ENCODE measurements at places on chromosomes 12 and 14. TPM values are rescaled to one million over a fixed set of nuclear protein-coding genes. Genes with fewer than 3 reads are reported as not detected.

GRCh38 chr12:89411846-89412245, 59.5 kb upstream of the DUSP6 start:
- H3K27ac ChIP-seq, result no peak overlapping the region
- no peaks in the 10 kb centered on the region for H3K27me3 ChIP-seq
- no peaks in the 10 kb centered on the region for H3K4me1 ChIP-seq
- no peak overlapping the region for H3K4me3 ChIP-seq
- no peak for DNase-seq

DNA sequence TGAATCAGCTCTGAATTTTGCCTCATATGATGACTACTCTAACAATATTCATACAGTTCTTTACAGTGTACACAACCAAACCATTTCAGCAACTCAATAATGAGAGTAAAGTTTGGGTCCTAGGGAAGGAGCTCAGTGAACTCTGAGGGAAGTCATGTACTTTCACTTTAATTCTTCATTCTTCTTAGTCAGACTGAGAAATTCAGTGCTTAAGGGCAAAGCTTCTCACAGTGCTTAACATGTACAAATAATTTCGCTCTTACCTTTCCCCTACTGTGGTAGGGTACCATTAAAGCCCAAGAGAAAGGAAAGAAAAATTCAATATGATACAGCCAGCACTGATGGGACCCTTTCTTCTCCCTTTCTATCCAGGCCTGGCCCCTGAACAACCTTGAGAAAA, 435.0 kb downstream of the NELL2 start:
- H3K27ac ChIP-seq, result no peak overlapping the region
- H3K4me1 ChIP-seq, result no peaks in the 10 kb centered on the region
- DNase-seq, result no peak
- no peaks in the 10 kb centered on the region for H3K36me3 ChIP-seq
- H3K27me3 ChIP-seq, result no peaks in the 10 kb centered on the region

- H3K27ac ChIP-seq, result no peak overlapping the region
- H3K27me3 ChIP-seq, result no peaks in the 10 kb centered on the region
- no peaks in the 10 kb centered on the region for H3K36me3 ChIP-seq
- no peak for DNase-seq
Observed at GRCh38 chr12:94416613-94417012, 43.1 kb downstream of the CEP83 start.

Gene IKBIP
- total RNA-seq, result 7.4 TPM

- no peak overlapping the region for H3K27ac ChIP-seq
- H3K27me3 ChIP-seq, result no peaks in the 10 kb centered on the region
Observed at GRCh38 chr12:112988224-112988623, 9.9 kb downstream of the OAS2 start.

Gene CCDC184
- 6.9 TPM for total RNA-seq

DNA sequence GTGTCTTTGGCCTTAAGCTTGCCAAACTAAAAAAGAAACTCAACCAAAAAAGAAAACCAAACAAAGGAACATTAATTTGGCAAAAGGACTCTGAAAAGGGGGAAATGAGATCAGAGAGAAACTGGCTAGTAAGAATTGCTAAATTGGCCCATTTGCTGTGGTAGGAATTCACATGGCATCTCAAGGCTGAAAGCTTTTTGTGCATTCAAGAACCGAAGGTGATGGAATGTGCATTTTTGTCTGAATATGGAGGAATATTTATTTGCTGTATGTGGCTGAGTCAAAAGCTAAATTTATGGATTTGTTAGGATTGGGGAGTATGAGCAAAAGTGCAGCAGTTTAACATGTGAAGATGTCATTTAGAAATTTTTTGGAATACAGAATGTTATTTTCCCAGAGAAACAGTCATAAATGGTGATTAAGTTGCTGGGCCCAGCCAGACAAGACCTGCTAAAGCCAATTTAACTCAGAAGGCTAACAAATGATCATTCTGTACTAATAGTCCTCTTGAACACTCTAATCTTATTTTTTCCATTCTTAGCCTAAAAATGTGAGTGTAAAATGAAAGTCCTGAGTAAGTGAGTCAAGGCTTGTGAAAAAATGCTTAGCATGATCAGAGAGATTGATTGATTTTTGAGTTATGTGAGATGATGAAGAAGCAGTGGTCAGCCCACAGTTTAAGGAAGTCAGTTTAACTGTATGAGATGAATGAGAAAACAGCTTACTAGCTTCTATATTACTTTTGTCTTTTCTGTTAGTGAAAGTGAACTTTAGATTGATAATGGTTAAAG, 94.1 kb downstream of the ANO6 start:
- no peak overlapping the region for H3K4me3 ChIP-seq
- H3K27ac ChIP-seq, result peak overlapping the region; percentile 57
- no peak for DNase-seq
- no peaks in the 10 kb centered on the region for H3K36me3 ChIP-seq
- H3K4me1 ChIP-seq, result peaks cover 8% of the 10 kb centered on the region
- no peaks in the 10 kb centered on the region for H3K27me3 ChIP-seq

- H3K27ac ChIP-seq, result no peak overlapping the region
- DNase-seq, result no peak
- H3K4me1 ChIP-seq, result no peaks in the 10 kb centered on the region
- no peaks in the 10 kb centered on the region for H3K27me3 ChIP-seq
- no peaks in the 10 kb centered on the region for H3K36me3 ChIP-seq
Observed at GRCh38 chr14:61211476-61212255, 69.5 kb downstream of the TMEM30B start.

DNA sequence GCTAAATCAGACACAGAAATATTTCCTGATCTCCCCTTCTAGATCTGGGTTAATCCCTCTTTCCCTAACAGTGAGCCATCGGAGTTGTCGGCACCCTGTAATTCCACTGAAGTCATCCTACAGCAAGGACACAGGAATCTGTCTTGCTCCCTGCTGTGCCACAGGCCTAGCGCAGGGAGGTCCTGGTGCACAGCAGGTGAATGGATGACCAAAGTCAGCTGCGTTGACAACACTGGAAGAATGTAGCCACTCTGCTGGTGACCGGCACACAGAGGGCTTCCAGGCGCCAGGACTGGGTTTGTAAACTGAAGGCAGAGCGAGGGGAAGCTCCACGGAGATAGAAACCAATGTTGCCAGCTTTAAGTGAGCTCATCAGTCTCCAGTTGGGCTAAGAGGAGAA, 23.6 kb downstream of the TMEM229B start:
- no peaks in the 10 kb centered on the region for H3K36me3 ChIP-seq
- H3K27me3 ChIP-seq, result no peaks in the 10 kb centered on the region
- H3K4me3 ChIP-seq, result no peak overlapping the region
- no peak for DNase-seq

Gene BHLHE41
- 13.9 TPM for total RNA-seq

DNA sequence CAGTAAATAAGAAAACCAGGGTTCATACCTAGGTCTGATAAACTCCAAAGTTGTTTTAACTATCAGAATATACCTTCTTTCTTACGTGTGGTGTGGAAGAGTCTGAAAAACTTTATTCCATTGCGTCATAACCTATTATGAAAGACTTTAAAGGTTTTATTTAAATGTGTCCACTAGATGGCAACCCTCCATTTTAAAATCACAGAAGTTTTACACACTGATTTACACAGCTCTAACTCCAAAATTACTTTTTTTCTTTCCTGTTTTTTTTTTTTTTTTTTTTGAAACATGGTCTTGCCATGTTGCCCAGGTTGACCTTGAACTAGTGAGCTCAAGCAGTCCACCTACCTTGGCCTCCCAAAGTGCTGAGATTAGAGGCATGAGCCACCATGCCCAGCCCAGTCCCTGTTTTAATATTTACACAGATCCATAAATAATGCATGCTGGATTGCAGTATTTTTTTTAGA, 17.3 kb upstream of the TMPRSS12 start:
- H3K36me3 ChIP-seq, result no peaks in the 10 kb centered on the region
- H3K27me3 ChIP-seq, result no peaks in the 10 kb centered on the region
- H3K27ac ChIP-seq, result peak overlapping the region; percentile 15
- H3K4me3 ChIP-seq, result no peak overlapping the region
- H3K4me1 ChIP-seq, result peaks cover 3% of the 10 kb centered on the region

DNA sequence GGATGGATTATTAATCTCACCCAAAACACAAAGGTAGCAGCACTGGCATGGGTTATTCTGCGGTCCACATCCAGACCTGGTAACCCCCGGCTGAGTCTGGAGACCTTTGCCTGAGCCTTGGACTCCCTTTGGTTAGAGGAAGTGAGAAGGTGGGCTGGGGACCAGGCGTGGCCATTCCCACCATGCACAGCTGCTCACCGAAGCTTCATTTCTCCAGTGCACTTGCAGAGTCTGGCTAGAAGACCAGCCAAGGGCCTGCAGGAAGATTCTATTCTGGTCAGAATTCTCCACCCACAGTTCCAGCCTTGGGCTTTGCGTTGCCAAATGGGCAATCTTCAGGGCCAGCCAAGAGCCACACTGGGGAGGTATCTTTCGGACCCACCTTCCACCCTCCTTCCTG, 73.0 kb downstream of the LGMN start:
- H3K27ac ChIP-seq, result no peak overlapping the region
- H3K4me1 ChIP-seq, result no peaks in the 10 kb centered on the region
- no peaks in the 10 kb centered on the region for H3K36me3 ChIP-seq
- no peak overlapping the region for H3K4me3 ChIP-seq
- DNase-seq, result no peak
- no peaks in the 10 kb centered on the region for H3K27me3 ChIP-seq

Gene TAS2R42
- total RNA-seq, result not detected

DNA sequence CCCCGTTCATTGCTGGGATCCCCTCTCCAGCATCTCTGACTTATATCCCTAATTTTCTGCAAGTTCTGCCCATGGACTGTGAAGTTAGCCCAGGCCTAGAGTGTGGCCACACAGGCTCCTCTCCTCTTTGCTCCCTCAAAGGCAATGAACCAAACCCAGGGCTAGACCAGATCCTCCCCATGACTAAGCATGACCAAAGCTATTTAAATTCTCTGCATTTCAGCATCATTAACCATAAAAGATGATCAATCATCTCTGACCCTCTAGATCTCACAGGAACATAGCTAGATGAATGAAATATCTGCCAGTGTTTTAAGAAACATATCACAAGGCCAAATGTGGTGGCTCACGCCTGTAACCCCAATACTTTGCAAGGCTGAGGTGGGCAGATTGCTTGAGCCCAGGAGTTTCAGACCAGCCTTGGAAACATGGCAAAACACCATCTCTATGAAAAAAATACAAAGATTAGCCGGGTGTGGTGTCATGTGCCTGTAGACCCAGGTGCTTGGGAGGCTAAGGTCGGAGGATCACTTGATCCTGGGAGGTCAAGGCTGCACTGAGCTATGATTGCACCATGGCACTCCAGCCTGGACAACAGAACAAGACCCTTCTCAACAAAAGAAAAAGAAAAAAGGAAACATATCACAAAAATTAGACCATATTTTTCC, 2.2 kb upstream of the KRT3 start:
- H3K4me1 ChIP-seq, result no peaks in the 10 kb centered on the region
- H3K27ac ChIP-seq, result no peak overlapping the region

DNA sequence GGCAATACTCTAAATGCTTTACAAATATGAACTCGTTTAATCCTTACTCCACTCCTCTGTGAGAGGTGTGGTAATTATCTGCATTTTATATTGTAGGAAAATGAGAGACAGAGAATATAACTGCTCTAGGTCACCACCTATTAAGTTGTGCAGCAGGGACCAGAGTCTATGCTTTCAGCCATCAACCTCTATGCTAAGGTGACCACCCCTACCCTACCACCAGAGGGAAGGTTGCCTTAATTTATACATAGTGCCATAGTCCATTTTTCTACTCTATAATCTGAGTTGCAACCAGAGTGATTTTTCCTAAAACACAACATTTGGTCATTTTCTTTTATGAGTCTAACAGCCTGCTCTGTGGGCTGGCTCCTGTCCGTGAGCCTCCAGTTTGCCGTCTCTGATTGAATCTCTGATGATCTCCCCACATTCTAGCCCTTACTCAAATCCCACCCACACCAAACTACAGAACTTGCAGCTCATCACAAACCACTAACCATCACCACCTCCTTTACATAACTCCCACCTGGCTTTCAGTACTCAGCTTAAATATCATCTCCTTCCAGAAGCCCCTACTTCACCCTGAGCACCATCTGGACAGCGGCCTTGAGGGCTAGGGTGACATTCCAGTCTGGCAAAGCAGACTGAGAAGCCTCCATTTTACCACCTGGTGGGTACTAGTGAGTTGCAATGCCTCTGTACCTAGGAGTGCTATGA, 126.6 kb downstream of the PPM1H start:
- H3K27me3 ChIP-seq, result no peaks in the 10 kb centered on the region
- no peak overlapping the region for H3K4me3 ChIP-seq
- H3K36me3 ChIP-seq, result no peaks in the 10 kb centered on the region
- H3K4me1 ChIP-seq, result no peaks in the 10 kb centered on the region
- no peak overlapping the region for H3K27ac ChIP-seq

- peaks cover 25% of the 10 kb centered on the region for H3K4me1 ChIP-seq
- peak; percentile 73 for DNase-seq
- H3K27me3 ChIP-seq, result no peaks in the 10 kb centered on the region
- no peaks in the 10 kb centered on the region for H3K36me3 ChIP-seq
- no peak overlapping the region for H3K4me3 ChIP-seq
Observed at GRCh38 chr12:106096376-106096775, 42.4 kb downstream of the NUAK1 start.

Gene EAPP
- 33.1 TPM for total RNA-seq

DNA sequence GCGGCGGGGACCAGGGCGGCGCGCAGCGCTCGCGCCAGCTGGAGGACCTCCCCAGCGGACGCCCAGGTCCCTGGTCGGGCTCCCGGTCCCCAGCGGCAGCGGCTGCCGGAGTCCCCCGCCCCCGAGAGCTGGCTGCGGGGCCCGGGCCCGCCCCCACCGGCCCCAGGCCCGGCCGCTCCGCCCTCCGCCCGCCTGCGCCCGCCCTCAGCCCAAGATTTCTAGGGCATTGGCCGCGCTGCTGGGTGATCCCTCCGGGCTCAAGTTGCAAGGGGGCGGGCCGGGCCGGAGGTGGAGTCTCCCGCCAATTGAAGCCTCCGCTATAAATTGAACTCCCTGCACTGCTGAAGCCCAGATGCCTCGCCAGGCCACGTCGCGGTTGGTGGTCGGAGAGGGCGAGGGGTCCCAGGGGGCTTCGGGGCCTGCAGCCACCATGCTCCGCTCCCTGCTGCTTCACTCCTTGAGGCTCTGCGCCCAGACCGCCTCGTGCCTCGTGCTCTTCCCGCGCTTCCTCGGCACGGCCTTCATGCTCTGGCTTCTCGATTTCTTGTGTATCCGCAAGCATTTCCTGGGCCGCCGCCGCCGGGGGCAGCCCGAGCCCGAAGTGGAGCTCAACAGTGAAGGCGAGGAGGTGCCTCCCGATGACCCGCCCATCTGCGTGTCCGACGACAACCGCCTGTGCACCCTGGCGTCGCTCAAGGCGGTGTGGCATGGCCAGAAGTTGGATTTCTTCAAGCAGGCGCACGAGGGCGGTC, at the start of gene DIO3:
Gene DIO3 (plus strand): TSS at position 351 of the 752 bp plus-strand sequence.
- H3K4me1 ChIP-seq, result peaks cover 29% of the 10 kb centered on the region
- no peaks in the 10 kb centered on the region for H3K27me3 ChIP-seq
- H3K27ac ChIP-seq, result no peak within 1 kb of the TSS
- H3K4me3 ChIP-seq, result peak within 1 kb of the TSS; percentile 66

Gene CCDC197
- total RNA-seq, result 5.6 TPM

Gene TFCP2
- total RNA-seq, result 16.2 TPM

DNA sequence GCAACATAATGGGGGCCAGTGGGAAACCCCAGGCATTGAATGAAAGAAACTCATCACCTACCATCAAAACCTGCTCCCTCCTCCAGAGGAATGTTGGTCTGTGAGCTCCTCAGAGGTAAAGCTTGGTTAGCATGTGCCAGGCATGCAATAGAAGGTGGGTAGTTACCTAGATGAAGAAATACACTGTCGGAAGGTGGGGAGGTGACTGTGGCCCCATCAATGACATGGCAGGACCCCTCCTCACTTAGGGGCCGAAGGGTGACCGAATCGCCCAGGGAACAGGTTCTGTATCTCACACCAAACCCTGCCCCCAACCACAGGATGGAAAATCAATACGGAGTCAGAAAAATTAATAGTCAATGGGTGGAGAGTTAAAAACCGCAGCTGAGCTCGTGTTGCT, 135.6 kb downstream of the BCL11B start:
- no peaks in the 10 kb centered on the region for H3K36me3 ChIP-seq
- peak; percentile 2 for DNase-seq
- H3K27ac ChIP-seq, result no peak overlapping the region
- no peak overlapping the region for H3K4me3 ChIP-seq

Measured in testis (tissue), 5 donors.